ENCODE measurements at places on chromosomes 1 and 21. TPM values are rescaled to one million over a fixed set of nuclear protein-coding genes. Genes with fewer than 3 reads are reported as not detected.

Gene SYDE2
- 1.6 TPM for total RNA-seq

Gene LIN28A
- total RNA-seq, result not detected

DNA sequence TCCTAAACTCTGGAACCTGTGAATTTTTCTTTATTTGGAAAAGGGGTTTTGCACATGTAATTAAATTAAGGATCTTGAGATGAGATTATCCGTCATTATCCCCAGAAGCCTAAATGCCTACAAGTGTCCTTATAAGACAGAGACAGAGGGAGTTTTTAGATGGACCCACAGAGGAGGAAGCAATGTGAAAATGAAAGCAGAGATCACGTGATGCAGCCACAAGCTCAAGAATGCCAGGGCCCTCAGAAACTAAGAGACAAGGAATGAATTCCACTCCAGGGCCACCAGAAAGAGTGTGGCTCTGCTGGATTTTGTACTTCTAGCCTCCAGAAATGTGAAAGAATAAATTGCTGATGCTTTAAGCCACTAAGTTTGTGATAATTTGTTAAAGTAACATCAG is 183.6 kb upstream of the UBE2U start:
- H3K27ac ChIP-seq, result peak overlapping the region; percentile 59
- peaks cover 4% of the 10 kb centered on the region for H3K36me3 ChIP-seq
- H3K4me1 ChIP-seq, result peaks cover 14% of the 10 kb centered on the region

DNA sequence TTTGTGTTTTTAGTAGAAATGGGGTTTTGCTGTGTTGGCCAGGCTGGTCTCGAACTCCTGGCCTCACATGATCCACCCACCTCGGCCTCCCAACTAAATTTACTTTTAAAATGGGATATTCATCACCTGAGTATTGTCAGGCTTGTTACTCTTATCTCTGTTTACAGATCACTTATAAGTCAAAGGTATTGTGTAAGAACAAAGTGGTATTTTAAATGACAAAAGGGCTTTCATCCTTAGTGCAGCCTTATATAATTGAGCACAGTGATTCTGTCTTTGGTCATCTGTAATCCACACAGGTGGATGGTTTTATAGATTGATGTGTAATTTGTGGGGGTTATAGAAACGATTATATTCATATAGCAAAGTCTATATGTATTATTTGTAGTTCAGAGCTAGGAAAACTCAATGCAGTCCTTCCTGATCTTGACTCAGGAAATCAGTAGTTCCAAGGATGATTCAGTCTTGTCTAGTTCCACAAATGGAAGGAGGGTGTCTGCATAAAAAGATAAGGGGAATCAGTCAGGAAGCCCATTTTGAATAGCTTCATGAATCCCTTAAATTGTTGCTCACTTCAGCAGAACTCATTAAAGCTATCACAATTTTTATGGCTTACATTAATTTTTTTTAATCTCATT is 34.6 kb downstream of the STXBP3 start:
- no peak overlapping the region for H3K4me3 ChIP-seq
- peak overlapping the region; percentile 54 for H3K27ac ChIP-seq
- H3K4me1 ChIP-seq, result no peaks in the 10 kb centered on the region
- H3K27me3 ChIP-seq, result no peaks in the 10 kb centered on the region

DNA sequence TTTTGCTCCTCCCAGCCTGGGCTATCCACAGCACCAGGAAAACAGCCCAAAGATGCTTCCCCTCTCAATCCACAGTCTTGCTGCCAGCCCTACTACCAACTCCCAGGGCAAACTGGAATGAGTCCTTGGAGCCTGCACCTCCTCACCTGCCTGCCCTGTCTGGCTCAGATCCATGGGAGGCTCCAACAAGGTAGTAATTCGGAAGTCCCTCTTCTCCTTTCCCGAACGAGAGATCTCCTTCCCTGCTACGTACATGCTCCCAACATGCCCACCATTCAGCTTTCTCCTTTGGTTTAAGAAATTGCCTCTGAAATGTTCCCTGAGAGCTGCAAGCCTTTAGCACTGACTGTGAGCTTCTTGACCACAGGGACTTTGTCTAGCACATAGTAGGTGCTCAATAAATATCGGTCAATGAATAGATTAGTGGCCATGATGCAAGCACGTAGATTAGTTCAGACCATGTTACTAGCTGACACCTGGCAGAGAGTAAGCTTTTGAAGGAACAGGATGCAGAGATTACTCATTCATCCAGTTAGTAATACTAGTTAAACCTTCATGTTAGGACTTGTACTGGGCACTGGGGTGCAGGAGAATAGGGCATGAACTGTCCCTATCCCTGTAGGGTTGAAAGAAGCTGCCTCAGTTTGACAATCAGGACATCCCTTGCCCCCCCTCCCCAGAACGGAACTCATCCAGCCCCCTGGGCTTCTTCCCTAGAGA is 80.1 kb downstream of the DISP3 start:
- H3K36me3 ChIP-seq, result no peaks in the 10 kb centered on the region
- H3K27me3 ChIP-seq, result peaks cover 30% of the 10 kb centered on the region
- H3K4me1 ChIP-seq, result no peaks in the 10 kb centered on the region
- no peak overlapping the region for H3K4me3 ChIP-seq
- H3K27ac ChIP-seq, result no peak overlapping the region

DNA sequence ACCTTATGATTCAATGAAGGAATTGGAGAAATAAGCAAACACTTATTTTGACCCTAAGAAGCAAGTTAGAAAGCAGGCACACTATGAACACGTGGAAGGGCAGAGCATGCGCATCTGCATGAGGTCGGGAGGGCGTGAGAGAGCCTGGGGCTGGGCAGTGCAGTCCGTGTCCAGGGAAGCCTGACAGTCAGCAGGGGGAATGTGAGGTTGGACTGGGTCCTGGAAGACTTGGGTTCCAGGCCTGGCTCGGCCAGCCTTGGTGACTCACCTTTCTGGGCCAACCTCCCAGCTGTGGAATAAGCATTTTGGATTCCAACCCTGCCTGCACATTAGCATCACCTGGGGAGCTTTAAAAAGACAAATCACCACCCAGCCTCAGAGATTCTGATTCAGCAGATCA is 26.6 kb upstream of the LMX1A start:
- H3K27me3 ChIP-seq, result peaks cover 52% of the 10 kb centered on the region
- H3K4me1 ChIP-seq, result no peaks in the 10 kb centered on the region
- no peak for DNase-seq
- H3K27ac ChIP-seq, result no peak overlapping the region
- H3K36me3 ChIP-seq, result no peaks in the 10 kb centered on the region
- no peak overlapping the region for H3K4me3 ChIP-seq

All from activated CD4-positive, alpha-beta T cell treated with anti-CD3 and anti-CD28 coated beads, Interleukin-2, amount 10 ng/mL, durations not matched to agents 7 days and 5 days (primary cell).